ENCODE measurements at places on chromosomes 16 and 17.

DNA sequence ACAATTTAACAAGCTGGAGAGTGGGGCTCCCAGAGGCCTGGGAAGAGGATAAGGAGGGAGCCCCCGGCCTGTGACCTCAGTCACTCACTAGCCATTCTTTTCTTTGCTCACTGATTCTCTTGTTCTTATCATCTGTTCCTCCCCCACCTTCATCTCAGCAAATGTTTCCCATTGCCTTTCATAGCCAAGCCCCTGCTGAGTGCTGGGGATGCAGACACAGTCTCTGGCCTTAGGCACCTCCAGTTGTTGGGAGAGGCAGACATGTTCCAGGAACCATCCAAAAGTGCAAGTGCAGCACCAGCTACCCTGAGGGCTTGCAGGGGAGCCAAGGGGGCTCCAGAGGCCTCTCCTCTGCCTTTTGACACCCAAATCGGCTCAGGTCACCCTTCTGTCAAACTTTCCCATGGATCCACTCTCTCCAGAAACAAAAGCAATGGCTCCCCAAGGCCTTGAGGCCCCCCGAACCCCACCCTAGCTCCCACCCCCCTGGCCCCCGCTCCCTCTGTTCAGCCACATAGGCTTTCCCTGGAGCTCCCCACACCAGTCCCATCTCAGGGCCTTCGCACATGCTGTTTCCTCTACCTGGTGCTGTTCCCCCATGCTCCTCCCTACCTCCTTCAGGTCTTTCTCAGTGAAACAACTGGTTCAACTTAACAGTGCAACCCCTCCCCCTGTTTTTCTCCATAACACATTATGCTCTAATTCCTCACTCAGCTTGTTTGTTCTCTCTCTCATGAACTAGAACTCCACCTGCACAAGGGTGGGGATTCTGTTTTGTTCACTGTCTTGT, 14.9 kb upstream of the KCNJ12 start:
- no peak for DNase-seq

DNA sequence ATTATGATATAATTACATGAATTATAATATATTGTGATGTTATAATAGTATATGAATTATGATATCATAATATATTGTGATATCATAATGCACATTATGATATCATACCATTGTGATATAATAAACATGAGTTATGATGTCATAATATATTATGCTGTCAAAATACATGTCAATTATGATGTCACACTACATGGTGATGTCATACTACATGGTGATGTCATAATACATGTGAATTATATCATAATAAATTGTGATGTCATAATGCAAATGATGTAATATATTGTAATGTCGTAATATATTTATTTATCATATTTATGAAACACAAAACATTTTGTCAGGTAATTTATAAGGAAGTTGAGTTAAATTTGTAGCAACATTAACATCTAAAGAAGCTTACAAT, 1950.1 kb downstream of the TP53TG3F start:
- no peak for DNase-seq

DNA sequence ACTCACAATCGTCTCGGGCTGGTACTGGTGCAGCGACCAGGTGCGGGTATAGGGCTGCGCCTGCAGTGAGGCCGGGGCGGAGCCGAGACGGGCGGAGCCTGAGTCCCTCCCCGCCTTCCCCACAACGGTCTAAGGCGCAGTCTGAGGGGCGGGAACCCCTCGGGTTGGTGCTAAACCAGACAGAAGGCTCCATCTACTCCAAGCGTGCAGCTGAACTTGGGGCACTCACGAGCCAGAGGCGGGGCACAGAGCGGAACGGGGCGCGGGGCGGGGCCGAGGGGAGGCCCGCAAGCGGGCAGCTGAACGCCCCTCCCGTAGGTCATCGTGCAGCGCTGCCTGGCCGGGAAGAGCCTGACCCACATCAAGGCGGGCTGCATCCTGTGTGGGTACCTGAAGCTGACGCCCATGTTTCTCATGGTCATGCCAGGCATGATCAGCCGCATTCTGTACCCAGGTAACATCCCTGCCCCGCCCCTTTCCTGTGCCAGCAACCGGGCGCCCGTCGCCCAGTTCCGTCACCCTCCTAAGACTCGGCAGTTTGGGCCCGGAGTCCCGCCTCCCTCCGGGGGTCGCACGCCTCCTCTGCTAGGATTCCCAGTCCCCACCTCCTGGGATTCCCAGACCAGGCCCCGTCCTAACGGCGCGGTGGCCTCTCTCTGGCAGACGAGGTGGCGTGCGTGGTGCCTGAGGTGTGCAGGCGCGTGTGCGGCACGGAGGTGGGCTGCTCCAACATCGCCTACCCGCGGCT, 5.0 kb downstream of the SLC5A2 start:
- DNase-seq: peak; percentile 75

DNA sequence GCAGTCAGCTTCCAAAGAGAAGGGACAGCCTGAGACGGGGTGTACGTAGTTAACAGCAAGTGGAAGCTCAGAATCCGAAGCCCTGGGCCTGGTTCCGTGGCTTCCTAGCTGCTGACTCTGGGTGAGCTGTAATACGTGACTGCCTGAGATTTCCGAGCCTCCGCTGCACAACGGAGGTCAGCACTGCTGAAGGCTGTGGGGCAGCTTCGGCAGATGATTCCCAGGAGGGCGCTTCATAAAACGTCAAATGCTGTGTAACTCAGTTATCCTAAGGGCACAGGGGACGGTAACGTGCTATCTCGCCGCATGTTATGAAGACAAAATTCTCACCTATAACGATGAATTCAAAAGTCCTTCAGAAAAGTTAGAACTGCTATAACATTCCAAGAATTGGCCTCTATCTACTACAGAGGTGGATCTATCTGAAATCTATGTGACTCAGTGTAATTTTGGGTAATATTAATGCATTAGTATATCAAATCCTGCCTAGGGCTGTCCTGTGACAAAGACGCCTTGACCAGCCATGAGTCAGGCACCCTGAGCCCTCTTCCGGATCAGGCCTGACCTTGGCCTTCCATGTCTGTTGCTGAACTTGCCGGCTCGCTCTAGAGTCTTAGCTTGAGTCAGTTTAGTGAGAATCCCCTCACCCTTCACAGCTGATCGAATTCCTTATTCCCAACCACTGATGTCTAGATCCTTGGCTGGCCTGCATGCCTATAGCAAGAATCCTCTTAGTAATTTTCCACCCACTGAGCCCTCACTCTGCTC, 43.5 kb downstream of the MARF1 start:
- DNase-seq: no peak

- peak; percentile 28 for DNase-seq
Observed at GRCh38 chr16:11232852-11233726, 22.9 kb downstream of the SOCS1 start.

GRCh38 chr16:87815567-87815966, 49.8 kb upstream of the KLHDC4 start:
- DNase-seq: no peak

DNA sequence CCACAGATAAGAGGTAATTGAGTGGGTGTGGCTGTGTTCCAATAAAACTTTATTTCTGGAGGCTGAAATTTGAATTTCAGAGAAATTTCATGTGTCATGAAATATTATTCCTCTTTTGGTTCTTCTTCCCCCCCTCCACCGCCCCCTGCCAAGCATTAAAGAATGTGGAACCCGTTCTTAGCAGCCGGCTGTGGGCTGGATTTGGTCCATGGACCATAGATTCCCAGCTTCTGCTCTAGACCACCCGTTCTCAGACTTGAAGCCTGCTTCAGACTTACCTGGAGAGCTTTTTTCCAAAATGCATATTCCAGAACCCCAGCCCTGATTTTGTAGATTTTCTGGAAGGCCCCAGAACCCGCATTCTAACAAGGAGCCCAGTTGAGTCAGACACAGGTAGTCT, 15.1 kb upstream of the LASP1NB start:
- DNase-seq: no peak
